Stimulated activated CD4-positive, alpha-beta T cell treated with anti-CD3 and anti-CD28 coated beads, TNF-alpha, amount 100 ng/mL, for 48 hours (primary cell): ENCODE measurements at places on chromosomes 4 and X.

GRCh38 chrX:125769628-125770027 lies 396.5 kb downstream of the DCAF12L2 start:
- no peak for DNase-seq

DNA sequence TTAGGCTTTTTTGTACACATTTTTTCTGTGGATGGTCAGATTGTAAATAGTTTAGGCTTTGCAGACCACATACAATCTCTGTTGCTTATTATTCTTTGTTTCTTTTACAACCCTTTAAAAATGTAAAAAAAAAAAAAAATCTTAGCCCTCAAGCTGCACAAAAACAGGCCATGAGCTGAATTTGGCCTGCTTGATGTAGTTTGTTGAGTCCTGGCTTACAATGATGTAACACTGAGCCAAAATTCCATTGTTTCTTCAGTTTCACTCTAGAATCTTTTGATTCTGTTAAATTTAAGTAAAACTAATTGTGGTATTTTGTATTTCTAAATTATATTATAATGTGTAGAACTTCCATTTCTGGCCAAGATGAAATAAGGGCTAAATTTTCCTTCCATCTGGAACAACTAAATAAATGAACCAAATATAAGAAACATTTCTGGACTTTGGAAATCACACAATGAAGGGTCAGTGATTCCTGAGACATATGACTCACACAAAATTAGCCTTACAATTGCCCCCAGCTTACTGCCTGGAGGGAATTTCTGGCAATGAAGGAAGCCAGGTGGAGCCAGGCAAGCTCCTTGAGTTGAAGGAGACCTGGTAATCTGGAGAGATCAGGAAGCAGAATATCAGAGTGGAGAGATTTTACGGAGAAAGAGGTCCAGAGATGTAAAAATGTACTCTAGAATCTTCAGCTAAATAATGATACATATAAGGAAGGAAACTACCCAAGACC lies 29.8 kb downstream of the IQCM start:
- no peak for DNase-seq

DNA sequence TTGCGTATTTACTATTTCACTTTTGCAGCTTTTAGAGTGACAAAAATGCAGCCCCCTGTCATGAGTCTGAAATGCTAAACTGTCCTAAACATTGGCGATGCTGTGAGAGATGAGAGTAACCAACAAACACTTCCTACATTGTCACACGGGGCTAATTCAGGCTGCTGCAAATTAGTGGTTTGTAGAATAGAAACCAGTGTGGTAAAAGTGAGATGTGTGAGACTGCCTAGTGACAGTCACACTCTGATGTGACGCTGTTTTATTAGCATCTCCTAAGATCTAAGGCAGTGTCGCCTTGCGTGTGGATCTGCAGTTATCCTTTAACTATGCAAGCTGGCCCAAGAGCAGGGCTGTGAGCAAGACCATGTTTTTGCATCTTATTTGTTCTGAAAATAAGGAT lies 800.2 kb upstream of the TENM3 start:
- no peak for DNase-seq

- DNase-seq: no peak
These were observed 3.2 kb downstream of the SEL1L3 start for GRCh38 chr4:25859429-25860148.

GRCh38 chr4:3073158-3074077 lies 920 bp downstream of the HTT-AS start:
- DNase-seq: no peak

- DNase-seq: no peak
These were observed 42.0 kb upstream of the ARSJ start for GRCh38 chr4:114021451-114021850.

DNA sequence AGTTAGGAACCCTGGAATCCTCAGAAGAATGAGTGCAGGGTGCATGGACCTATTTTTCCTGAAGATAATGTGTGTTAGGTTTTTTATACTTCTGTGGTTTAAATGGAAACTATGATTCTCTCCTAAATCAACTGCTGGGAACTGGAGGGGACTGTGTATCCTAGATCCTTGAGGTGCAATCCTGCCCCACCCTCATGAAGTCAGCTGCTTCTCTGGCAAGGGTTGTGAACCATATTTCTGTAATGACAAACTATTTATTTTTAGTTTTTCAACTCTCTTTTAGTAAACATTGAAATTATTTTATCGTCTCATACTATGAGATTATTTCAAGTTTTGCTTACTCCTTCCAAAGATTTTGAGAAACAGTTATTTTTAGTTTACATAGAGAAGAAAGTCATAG lies 25.8 kb upstream of the VEGFC start:
- DNase-seq: no peak

DNA sequence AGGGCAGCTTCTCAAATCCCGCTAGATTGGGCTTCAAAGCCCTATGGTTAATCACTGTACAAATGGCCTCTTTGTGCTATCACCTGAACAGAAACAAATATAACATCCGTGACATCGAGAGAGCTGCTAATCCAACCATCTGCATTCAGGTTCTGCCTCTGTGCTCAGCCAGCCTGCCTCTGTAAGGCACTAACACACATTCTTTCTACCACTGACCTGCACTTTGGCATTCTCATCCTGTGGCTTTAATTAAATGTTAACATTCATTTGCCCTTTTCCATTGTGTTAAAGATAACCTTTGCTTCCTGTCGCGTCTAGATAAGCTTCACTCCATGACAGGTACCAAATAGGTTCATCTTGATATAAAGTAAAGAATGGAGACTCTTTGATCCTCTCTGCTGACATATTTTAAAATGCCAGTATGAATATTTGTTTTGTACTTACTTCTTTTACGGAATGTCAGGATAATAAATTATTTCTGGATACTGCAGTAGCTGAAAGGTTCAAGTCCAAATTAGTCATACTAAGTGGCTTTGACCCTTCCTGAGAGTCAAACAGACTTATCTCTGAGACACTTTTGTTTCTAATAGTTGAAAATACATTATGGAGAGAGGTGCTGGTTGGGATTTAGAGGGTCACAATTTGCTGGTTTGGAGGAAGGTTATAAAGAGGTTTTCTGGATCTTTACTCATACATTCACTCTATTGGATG lies 505.7 kb downstream of the PACRGL start:
- no peak for DNase-seq

- no peak for DNase-seq
These were observed at the start of gene TRPC3 for GRCh38 chr4:121951521-121952110. Gene TRPC3 (minus strand): TSS chr4:121952060. CDS start chr4:121951680, 380 bp downstream.

GRCh38 chrX:65034668-65035445 lies 58.6 kb upstream of the ZC4H2 start:
- DNase-seq: peak; percentile 54

GRCh38 chr4:16194214-16194613 lies 32.1 kb downstream of the TAPT1 start:
- DNase-seq: no peak

GRCh38 chr4:174580597-174580996 lies 58.3 kb upstream of the HPGD start:
- no peak for DNase-seq

- no peak for DNase-seq
These were observed 1.9 kb upstream of the HAUS3 start for GRCh38 chr4:2243681-2244380.

DNA sequence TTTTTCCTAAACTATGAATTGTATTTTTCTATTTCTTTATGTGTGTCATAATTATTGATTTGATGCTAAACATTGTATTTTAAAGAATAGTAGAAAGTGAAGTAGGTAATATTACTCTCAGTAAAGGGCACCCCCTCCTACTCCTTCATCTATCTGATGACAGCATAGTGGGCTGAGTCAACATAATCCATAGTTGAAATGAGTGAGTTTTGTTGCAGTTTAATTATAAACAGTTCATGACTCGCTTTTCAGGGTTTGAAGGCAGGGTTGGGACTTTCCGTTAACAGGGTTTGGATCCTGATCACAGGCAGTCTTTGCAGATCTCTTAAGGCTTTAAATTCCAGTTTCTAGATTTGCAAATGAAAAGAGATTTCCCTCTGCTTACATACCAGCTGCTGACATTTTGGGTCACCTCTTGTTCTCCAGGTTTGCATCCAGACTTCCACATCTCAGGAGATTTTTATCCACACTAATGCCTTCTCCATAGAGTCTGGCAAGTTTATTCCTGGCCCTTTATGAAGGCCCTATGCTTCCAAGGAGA lies 54.0 kb upstream of the TACR3 start:
- DNase-seq: no peak

- peak; percentile 27 for DNase-seq
These were observed 209.3 kb downstream of the GPC3 start for GRCh38 chrX:133776072-133776471.

- no peak for DNase-seq
These were observed 815.5 kb downstream of the DMD start for GRCh38 chrX:32395878-32396277.

DNA sequence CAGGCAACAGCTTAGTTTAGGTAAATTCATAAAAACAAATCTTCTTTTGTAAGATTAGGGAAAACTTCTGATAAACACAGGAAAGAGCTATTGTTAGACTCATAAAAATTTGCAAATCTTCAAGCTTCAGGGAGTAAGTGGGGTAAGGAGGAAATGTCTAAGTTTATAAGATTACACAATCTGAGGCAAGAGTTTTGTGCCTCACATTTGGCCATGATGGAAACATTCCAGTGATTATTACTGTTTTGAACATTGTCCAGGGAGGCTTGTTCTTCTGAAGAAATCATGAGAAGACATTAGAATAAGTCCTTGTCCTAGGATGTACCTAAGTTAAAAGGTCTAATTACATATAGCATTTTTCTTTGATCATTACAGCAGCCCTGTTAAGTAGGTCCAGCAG lies 72.8 kb downstream of the MAOB start:
- no peak for DNase-seq

DNA sequence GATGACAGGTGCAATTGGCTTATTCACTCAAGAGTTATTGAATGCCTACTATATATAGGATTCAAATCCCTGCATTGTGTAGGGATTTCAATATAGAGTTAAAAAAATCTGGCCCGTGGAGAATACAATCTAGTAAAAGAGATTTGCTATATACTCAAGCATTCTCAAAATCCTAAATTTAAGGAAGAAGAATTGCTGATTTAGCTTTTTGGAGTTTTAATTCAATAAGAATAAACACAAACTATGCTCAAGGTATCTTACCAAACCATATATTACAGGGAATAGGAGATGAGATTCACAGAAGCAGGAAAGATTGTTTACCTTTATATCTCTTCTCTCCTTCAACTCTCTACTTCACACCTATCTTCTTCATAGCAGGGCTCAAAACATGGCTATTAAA lies 476.8 kb downstream of the PACRGL start:
- no peak for DNase-seq

DNA sequence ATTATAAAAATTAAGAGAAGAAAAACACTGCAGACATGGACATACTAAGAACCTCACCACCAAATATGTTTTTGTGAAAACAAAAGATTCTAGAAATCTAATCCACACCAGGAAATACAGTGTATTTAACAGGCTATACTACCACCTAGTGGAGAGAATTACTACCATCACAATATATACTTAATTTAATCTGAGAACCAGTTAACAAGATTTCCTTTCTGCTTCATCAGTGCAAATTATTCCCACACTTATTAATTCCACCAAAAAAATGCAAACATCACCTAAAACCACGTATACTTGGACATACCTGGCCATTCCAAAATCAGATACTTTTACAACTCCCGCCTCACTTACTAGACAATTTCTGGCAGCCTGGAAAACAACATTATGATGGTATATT lies 7.0 kb upstream of the TXK start:
- DNase-seq: no peak

DNA sequence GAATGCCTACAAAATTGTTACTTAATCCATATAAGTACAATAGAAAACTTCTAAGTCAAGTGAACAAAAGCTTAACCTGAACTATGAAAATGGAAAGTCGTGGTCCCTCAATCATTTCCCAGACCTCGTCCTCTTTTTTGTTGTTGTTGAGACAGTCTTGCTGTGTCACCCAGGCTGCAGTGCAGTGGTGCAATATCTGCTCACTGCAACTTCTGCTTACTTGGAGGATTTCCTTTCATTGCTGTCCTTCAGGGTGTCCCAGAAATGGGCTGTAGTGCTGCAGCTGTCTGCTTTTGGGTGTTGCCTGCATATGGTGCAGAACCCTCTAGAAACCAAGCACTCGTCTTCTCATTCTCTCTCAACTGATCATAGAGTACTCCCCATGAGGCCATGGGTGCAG lies 75.0 kb upstream of the IL2 start:
- DNase-seq: no peak

GRCh38 chrX:3178329-3178728 lies 137.1 kb downstream of the ARSF start:
- no peak for DNase-seq

- DNase-seq: no peak
These were observed 9.6 kb upstream of the RENBP start for GRCh38 chrX:153953892-153954557.

GRCh38 chrX:109775386-109775785 lies 42.3 kb upstream of the ACSL4 start:
- no peak for DNase-seq

DNA sequence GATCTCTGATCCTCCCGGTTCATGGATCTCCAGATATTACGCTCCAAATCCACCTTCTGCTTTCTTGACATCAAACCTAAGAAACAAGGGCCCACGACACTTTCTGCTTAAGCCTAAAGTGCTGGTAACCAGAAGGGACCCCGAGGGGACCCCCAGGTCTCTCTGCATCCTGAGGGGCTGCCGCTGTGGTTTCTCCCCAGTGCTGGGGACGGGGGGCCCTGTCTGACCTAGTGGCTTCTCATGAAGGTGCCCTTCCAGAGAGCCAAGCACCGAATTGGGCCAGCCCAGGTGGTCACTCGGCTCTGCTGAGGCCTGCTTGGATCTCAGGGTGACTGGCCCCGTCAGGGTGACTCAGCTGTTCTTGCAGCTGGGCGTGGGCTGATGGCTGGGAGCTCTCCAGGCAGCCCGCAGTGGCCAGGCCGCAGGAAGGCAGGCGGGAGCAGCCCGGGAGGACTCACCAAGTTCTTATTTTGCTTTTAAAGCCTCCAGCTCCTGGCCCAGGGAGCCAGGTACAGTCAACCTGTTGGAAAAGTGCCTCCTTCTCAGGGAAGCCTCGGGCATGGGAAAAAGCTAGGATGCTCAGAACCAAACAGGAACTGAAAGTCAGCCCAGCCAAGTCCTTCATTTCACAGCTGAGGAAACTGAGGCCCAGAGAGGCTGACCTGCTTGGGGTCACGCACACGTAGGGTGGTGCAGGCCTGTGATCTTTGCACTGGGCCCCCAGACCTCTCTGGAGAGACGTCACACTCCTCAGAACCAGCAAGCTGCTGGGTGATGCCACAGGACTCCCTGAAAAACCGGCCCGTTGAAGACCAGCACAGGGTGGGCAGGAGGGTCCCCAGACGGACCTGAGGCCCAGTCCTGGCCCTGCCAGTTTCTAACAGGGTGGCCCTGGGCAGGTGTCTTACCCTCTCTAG lies 16.7 kb downstream of the BLOC1S4 start:
- DNase-seq: no peak

- DNase-seq: no peak
These were observed 384.4 kb downstream of the PCDH7 start for GRCh38 chr4:31104577-31104976.

DNA sequence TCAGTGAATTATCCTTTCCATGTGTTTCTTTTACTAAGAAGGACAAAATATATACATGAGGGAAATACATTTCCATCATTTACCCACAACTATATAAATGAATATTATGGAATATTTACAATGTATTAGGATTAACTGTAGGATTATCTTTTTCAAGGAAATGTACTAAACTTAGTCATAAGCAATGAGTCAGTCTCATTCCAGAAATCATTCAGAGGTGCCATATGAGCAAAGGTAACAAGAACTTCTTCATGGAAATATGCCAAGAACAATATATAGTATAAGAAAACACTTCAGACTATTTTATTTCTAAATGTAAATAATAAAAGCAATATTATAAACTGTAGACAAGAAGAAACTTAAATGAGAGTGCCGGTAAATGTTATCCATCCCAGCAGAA lies 67.1 kb downstream of the USP38 start:
- DNase-seq: no peak

- DNase-seq: no peak
These were observed 48.3 kb downstream of the MEPE start for GRCh38 chr4:87881115-87881514.
